ENCODE measurements at places on chromosomes 3 and 15.
A peak's percentile ranks its signal among the peaks of the same experiment; 100 is the strongest.

DNA sequence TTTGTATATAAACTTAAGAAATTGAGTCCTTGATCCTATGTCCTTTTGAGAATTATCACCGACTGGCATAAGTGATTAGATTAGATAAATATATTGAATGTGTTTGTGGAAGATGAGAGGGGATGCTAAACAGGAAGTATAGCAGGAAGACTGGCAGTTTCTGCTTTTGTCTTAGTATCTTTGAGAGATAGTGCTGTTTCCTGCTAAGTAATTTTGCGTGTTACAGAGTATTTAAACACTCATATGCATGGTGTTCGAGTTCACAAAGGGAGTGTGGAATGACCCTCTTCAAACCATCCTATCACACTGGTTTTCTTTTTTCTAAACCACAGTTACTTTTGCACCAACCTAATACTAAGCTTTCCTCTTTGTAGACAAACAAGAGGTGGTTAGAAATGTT, 106.0 kb downstream of the KLHL25 start:
- DNase-seq = no peak

GRCh38 chr3:174438501-174439145, 420.5 kb upstream of the NAALADL2 start:
- no peak for DNase-seq

DNA sequence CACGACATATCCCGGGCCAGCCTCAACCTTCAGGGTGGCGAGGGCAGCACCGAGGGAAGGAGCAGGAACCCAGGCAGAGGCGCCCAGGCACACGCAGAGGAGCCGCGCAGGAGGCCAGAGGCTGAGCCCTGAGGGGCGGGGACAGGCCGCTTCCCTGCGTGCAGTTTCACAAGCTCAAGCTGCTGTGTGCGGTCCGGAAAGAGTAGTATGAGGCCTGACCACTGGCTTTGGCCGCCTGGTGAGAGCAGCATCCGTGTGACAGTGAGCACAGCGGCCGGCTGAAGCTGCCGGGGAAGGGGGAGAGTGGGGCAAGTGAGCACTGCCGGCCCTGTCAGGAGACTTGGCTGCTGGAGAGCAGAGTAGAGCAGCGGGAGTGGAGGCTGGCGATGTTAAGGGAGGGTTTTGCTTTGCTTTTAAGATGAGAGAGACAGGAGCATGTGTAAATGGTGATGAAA, 8.7 kb downstream of the ZDHHC19 start:
- no peak for DNase-seq

DNA sequence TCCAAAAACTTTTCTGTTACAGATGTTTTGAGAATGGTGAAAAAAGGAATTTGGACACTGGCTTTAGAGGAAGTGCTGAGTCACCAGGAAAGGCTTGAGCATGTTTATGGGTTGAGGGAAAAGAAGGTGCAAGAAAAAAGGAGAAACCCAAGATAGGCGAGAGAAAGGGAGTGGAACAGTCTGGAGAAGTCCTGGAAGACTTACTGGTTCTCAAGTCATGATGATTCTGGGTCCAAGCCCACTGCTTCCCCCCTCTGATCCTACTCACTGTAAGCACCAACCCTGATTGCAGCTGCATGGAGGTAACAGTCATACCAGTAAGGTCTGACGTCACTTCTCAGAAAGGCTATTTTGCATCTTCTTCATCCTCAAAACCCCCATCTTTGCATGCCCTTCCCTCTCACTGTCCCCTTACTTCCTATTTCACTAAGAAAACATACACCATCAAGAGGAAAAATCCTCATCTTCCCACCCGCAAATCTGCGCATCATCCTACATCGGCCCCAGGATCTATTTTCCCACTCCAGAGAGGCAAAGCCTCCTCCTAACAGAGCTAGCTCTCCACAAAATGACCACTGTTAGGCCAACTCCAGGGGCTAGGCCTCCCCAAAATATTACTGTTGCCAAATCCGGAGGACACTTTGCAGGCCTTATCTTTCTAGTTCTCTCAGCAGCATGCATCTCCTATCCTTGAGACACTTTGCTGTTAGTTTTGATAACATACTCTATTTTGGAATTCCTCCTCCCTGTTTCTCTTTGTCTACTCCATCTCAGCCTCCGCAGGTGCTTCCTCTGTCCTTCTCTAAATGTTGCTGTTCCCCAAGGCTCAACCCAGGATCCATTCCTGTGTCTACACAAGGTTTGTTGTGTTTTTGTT, 3.2 kb upstream of the ATP13A3 start:
- peak; percentile 59 for DNase-seq

DNA sequence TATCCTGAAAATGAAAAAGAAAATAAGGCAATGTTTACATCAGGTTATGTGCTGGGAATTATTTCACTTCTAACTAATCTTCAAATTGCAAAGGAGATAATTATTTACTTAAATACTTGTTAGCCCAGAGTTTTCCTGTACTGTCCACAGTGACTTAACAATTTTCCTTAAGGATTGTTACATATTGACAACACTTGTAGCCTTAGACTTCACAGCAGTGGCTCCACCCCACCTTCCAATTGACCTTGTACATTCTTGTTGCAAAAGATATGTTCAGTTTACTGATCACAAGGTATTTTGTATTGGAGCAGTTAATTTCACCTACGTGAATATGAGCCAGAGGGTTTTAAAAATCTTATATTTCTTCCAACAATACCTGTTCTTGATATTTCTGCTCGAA, 376.9 kb downstream of the CNTN6 start:
- DNase-seq = no peak

GRCh38 chr15:35530698-35531097, 15.3 kb downstream of the DPH6 start:
- no peak for DNase-seq

GRCh38 chr3:31600431-31600830, 67.7 kb downstream of the STT3B start:
- DNase-seq = no peak

- no peak for DNase-seq
These were observed 55.6 kb downstream of the RASA2 start for GRCh38 chr3:141542202-141542969.

- DNase-seq = no peak
These were observed 655 bp upstream of the RAB11A start for GRCh38 chr15:65868546-65869125.

DNA sequence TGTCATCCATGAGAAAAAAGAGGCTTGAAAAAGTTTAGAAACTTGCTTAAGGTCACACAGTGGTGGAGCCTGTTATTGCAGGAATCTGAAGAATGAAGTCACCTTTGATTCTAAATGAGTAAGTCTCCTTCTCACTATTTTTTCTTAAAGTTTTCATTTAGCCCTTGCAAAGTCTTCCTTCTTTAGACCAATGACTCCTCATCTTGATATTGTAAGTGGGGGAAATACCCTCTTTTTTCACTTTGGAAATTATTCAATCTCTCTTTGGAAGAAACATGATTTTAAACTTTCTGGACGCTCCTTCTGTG, 787 bp upstream of the SLMAP start:
- peak; percentile 16 for DNase-seq

- DNase-seq = no peak
These were observed 64.8 kb upstream of the HEG1 start for GRCh38 chr3:125120379-125121122.

GRCh38 chr15:69600556-69601085, 148.0 kb downstream of the RPLP1 start:
- DNase-seq = no peak

- no peak for DNase-seq
These were observed 77.6 kb upstream of the POMGNT2 start for GRCh38 chr3:43183456-43183855.

GRCh38 chr15:64843991-64844390, 2.3 kb downstream of the PLEKHO2 start:
- no peak for DNase-seq

DNA sequence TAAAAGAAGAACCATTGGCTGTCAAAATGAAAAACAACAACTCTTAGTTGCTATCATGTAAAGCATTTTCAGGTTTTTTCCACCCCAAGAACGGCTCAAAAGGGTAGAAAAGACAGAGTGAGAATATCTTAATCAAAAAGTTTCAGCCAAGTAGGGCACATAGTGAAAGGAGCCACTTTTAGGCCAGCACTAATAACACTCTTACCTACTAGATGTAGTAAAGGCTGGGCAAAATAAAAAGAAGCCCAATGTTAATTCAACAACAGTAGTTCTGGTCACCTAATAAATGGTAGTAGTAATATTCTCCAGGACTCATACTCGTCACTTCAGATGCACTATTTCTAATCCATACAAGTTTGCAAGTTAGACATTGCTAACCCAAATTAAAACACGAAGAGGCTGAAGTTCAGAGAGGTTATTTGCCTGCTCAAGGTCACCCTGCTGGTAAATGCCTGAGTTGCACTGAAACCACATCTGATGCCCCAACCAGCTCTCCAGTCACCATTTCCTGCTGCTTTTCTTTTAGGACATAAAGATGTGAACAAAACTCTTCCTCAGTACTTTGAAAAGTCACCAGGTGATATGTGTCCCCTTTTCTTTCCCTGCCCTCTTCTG, 7.5 kb downstream of the GOLIM4 start:
- no peak for DNase-seq
